Smooth muscle cell of the pulmonary artery (primary cell): ENCODE measurements at places on chromosomes 7 and 10. TPM values are rescaled to one million over a fixed set of nuclear protein-coding genes. Genes with fewer than 3 reads are reported as not detected.

The CNPY1 gene
- not detected in 2 replicates for total RNA-seq

The TACC2 gene
- 5.7 and 8.8 TPM in 2 replicates for total RNA-seq

The ABCB1 gene
- total RNA-seq, result 0.72 and 1.5 TPM in 2 replicates

The ABCA13 gene
- 0.20 and 0.36 TPM in 2 replicates for total RNA-seq

The TNS3 gene
- total RNA-seq, result 74.0 and 99.2 TPM in 2 replicates

The TEX47 gene
- total RNA-seq, result not detected in 2 replicates

The EMX2 gene
- total RNA-seq, result 0.65 TPM in 1 of 2 replicates, not detected in the other

The HIP1 gene
- total RNA-seq, result 14.5 and 17.5 TPM in 2 replicates

The TAS2R60 gene
- total RNA-seq, result 0.07 TPM in 1 of 2 replicates, not detected in the other

The SSC4D gene
- 0.40 and 0.65 TPM in 2 replicates for total RNA-seq
